LHCN-M2 (cell line): ENCODE measurements at places on chromosomes 12 and 14. TPM values are rescaled to one million over a fixed set of nuclear protein-coding genes. Genes with fewer than 3 reads are reported as not detected.
A peak's percentile ranks its signal among the peaks of the same experiment; 100 is the strongest.

The PDZRN4 gene
- not detected in 2 replicates for total RNA-seq

The LBHD2 gene
- total RNA-seq: not detected in 2 replicates

The MAP3K9 gene
- total RNA-seq: 0.38 and 0.75 TPM in 2 replicates

GRCh38 chr12:39581592-39581991, 38.0 kb downstream of the ABCD2 start:
- peak; percentile 24 for DNase-seq

DNA sequence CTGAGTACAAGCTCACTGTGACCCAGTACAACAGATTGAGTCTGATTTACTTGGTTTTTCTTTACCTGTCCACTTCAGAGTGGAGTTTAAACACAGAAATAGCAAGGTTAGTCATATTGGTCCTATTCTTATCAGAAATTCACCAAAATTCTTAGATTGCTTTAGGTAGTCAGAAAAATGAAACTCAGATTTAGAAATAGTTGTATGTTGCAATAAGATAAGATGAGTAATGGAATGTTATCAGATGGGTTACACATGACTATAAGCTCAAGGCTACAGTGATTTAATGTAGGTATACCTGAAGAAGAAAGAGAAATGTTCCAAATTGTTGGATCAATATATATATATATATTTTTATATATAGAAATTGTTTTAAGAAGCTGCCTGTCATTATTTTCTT, 524.1 kb downstream of the LRFN5 start:
- no peak for DNase-seq

- no peak for DNase-seq
Measured at GRCh38 chr14:98926146-98926545, 345.9 kb downstream of the BCL11B start.

DNA sequence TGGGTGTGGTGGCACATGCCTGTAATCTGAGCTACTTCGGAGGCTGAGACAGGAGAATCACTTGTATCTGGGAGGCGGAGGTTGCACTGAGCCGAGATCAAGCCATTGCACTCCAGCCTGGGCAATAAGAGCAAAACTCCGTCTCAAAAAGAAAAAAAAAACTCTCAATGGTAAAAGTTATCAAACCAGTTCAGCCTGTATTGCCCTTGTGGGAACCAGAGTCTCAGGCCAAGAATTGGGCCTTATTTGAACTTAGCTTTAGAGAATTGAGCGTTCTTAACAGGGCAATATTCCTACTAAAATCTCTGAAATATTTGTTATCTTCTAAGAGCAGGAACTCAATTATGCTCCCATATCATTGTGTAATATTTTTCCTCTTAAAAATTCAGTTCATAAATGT, 7.7 kb upstream of the MDM2 start:
- DNase-seq: no peak
